Inflammatory macrophage (primary cell): ENCODE measurements at places on chromosomes 4 and X.

DNA sequence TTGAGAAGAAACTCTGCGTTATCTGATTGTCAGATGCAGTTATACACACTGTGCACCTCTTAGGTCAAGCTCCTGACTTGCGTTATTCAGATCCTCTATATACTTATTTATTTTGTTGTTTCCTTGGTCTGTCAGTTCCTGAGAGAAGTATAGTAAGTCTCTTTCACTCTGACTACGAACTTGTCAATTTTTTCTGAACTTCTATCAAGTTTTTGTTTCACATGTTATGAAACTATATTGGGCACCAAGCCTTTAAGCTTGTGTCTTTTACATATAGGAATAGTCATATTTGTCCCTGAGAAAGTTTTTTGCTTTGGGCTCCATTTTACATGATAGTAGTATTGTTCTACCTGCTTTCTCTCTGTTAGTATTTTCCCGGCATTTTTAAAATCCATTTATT, 31.7 kb downstream of the ZNF275 start:
- DNase-seq = no peak

GRCh38 chr4:154417373-154417673, 74.3 kb downstream of the DCHS2 start:
- DNase-seq = no peak

DNA sequence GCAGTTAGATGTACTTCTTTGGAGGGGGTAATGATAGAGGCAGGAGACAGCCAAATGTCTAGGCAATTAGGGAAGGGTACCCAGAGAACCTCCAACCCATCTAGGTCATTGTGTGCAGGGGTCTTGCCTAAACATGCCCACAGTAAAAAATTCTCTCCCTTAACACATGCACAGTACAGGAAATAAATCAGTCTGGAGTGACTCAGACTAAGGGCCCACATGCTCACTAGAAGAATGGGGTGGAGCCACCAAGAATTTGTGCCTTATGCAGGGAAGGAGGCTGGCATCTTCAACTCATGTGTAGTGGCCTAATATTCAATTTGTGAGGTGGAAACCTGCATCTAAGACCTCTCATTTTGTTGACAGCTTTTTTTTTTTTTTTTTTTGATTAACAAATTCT, 945.3 kb upstream of the GRIA3 start:
- no peak for DNase-seq

GRCh38 chr4:118983831-118984230, 95.2 kb downstream of the SYNPO2 start:
- no peak for DNase-seq

GRCh38 chr4:38449506-38450174, 214.4 kb upstream of the KLF3 start:
- no peak for DNase-seq

DNA sequence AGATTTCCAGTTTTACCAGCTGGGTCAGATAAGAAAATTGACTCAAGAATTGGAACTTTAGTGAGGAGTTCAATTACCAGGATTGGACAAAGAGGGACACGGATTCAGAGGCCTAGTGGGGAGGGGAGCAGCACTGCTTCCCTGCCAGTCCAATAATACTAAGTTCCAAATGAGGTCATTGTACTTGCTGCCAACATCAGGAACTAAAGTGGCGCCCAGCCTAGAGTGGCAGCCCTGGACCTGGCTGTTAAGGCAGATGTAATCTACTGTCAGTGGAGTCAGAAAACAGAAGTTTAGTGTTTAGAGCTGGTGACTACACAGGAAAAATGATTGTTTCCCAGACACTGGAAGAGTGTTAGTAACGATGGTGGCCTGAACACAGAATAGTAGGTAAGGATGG, 42.7 kb upstream of the RAPGEF2 start:
- no peak for DNase-seq

GRCh38 chr4:18844726-18845125, 823.2 kb upstream of the LCORL start:
- DNase-seq = no peak
